H4 (cell line): ENCODE measurements at places on chromosomes 4 and X. TPM values are rescaled to one million over a fixed set of nuclear protein-coding genes. Genes with fewer than 3 reads are reported as not detected.

The PAGE1 gene
- 0.39 and 0.41 TPM in 2 replicates for total RNA-seq

- peak; percentile 51 for DNase-seq
Measured at GRCh38 chr4:172515266-172515879, 653.2 kb upstream of the GALNT7 start.

DNA sequence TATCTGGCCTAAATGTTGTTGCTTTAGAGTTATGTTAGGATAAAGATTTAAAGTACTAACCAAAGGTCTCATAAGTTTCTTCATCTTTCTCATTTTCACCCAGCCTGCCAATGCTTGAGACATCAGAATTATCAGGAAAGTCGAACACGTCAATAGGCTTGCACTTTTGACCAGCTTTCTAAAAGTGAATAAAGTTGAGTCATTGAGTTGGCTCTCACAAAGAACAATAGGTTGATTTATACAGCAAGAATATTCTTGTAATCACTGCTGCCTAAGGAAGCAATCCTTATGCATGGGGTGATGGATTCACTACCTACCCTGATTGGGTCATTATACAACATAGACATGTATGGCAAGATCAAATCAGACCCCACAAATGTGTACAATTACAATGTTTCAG is 5.0 kb downstream of the CENPU start:
- DNase-seq = no peak

GRCh38 chrX:54633641-54634040 is 103.6 kb downstream of the GNL3L start:
- DNase-seq = no peak

- DNase-seq = no peak
Measured at GRCh38 chr4:150119492-150119891, 41.2 kb downstream of the DCLK2 start.

DNA sequence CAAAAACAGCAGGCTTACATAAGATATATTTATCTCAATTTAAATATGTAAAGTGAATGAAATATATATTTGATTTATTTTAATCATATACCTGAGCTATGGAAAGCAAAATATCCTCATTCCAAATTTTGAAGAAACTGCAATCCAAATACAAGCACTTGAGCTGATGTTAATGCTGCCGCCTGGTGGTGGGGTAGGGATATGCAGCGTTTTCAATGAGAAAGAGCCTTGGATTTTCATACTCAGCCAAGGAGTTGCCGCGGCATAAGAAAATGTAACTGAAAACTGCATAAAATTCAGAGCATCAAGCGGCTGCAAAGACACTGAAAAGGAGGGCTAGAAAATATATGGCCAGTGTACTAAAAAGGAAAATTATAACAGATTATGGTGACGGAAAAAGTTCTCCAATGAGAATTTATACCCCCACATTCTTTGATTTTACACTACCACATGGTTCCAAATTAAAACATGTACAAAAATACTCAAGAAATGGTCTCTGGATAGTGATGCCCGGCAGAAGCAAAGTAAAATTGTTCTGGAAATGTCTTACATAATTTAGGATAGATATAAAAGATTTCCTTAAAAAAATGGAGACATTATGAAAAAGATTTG is 660.3 kb upstream of the PITX2 start:
- peak; percentile 32 for DNase-seq

- no peak for DNase-seq
Measured at GRCh38 chrX:12034741-12035140, 103.5 kb upstream of the FRMPD4 start.
